BJ (cell line): ENCODE measurements at places on chromosomes 1 and 21.

GRCh38 chr1:143718021-143718420 lies 253.8 kb downstream of the FAM72C start:
- no peak for DNase-seq

- DNase-seq = no peak
These were observed 1.6 kb downstream of the PADI4 start for GRCh38 chr1:17309426-17310067.

GRCh38 chr1:62355095-62355494 lies 35.9 kb upstream of the KANK4 start:
- DNase-seq = no peak

- DNase-seq = no peak
These were observed 35.0 kb downstream of the FHAD1 start for GRCh38 chr1:15282038-15282437.

- peak; percentile 77 for DNase-seq
These were observed 76.8 kb upstream of the AKT3 start for GRCh38 chr1:243926803-243927245.

GRCh38 chr1:88647749-88648415 lies 36.2 kb upstream of the PKN2 start:
- no peak for DNase-seq

GRCh38 chr1:119659628-119660027 lies 11.6 kb upstream of the ZNF697 start:
- DNase-seq = no peak

GRCh38 chr1:89104147-89104546 lies 21.8 kb downstream of the GBP2 start:
- no peak for DNase-seq
